Esophagus muscularis mucosa (tissue), 4 donors: ENCODE measurements at places on chromosomes 16 and 17.

GRCh38 chr17:73103641-73104335 is 11.3 kb upstream of the SLC39A11 start:
- DNase-seq = no peak

DNA sequence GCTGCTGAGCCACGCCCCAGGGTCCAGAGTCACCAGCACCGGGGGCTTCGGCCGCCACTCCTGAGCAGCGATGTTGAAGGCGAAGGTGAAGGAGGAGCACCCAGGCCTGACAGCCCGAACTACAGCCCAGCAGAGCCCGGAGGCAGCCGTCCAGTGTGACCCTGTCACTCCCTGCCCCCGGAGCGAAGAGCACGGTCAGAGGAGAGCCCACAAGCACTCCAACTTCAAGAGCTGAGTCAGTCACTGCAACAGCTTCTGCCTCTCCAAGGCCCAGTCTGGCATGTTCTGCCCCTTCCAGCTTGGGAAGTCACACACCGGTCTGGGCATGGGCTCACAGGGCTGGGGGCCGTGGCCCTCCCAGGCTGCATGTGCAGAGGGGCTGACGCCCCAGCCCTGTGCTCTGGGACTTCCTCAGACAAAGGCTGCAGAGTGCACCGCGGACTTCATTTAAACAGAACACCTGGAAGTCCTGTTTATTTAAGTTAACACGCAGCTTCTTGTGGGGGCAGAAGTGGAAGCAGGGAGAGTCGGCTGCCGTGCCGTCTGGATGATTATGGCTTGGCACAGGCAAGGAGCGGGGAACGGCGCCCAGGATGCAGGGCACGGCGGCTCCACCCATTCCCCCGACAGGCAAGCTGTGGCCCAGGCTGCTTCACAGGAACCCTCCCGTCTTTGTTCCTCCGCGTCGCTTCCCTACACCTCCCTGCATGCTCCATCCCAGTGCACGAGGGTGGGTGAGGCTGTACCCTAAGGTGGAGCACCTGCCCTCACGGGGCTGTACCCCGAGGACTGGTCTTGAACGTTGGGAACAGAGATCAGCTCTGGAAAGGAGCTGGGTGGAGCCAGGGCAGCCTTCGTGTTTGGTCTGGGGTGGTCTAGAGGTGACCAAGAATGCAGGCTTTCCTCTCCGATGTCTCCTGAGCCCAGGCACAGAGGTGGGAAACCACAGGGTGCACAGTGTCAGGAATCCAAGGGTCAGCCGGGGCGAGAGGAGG is 68.9 kb upstream of the METRNL start:
- peak; percentile 89 for DNase-seq

DNA sequence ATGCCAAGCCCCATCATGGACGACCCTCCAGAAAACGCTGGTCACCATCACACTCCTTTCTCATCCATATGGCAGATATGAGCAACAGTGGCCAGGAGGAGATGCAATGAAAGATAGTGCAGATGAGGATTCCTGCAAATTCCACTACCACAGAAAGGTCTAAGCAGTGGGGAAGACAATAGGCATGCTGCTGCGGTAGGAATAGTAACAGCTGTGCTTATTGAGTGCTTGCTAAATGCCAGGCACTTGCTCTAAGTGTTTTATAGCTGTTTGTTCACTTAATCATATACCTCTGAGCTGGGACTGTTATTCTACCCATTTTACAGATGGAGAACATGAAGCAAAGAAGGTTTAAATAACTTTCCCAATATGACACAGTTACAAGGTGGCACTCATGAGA is 46.6 kb upstream of the AKAP1 start:
- no peak for DNase-seq

GRCh38 chr17:15654886-15655561 is 29.1 kb downstream of the TRIM16 start:
- DNase-seq = no peak

- no peak for DNase-seq
Observed at GRCh38 chr17:32689348-32689747, 187.6 kb downstream of the MYO1D start.

GRCh38 chr17:77405867-77406732 is 265.3 kb downstream of the SEC14L1 start:
- DNase-seq = no peak
